ENCODE measurements at places on chromosomes 11 and 22.

- peak; percentile 98 for DNase-seq
These were observed 16.4 kb upstream of the UPK3A start for GRCh38 chr22:45268167-45268957.

GRCh38 chr11:97506076-97506759 is 1116.4 kb downstream of the JRKL start:
- DNase-seq, result no peak

DNA sequence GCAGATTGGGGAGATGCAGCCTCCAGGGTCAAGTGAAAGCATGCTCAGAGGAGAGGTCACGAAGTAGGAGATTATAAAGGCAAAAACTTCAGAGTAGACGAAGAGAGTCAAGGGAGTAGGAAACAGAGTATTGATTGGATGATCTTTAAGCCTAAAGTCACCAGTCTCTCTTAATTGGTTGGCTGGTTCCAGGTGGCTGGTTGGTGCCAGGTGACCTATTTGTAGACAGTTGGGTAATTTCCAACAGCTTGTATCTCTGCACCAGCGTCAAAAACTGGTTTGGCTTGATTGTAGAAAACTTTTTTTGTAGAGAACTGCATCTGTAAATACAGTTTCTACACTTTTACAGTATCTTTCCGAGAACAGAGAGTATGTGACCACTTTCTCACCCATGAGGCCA is 75.7 kb upstream of the CCDC90B start:
- DNase-seq, result no peak

DNA sequence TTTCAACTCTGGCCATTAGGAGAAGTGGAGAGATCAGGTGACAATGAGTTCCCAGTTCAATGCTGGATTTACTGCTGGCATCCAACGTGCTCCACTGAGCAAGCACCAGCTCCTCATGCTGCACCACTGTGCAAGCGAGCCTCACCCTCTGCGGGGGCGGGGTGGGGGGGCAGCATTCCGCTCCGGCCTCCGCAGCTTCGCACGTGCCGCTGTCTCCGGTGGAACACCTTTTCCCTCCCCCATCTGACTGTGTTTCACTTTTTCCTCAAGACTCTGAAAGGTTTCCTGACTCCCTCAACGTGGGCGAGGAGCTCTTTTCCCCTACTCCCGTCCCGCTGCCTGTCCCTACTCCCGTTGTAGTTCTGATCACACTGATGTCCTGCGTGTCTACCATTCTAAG is 835 bp upstream of the RHOD start:
- DNase-seq, result no peak

DNA sequence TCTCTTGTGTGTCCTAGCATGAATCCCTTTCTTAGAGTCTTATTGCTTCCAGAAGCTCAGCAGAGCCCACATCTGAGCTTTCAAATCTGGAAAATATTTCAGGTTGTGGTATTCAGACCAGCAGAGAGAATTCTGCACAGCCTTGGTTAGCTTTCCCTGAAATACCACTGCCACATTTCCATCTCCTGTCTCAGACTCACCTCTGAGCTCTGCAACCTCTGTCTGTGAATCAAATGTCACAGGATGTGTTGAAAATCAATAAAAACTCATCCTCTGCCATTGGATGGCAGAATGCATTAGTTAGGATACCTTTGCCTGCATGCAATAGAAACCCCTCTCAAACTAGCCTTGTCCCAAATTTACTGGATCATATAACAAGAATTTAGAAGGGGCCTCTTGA is 47.7 kb downstream of the ENDOD1 start:
- no peak for DNase-seq

- peak; percentile 23 for DNase-seq
These were observed 584.0 kb downstream of the KCNA4 start for GRCh38 chr11:29432719-29433325.

- DNase-seq, result no peak
These were observed 869.2 kb downstream of the TBC1D22A start for GRCh38 chr22:47631571-47632102.

DNA sequence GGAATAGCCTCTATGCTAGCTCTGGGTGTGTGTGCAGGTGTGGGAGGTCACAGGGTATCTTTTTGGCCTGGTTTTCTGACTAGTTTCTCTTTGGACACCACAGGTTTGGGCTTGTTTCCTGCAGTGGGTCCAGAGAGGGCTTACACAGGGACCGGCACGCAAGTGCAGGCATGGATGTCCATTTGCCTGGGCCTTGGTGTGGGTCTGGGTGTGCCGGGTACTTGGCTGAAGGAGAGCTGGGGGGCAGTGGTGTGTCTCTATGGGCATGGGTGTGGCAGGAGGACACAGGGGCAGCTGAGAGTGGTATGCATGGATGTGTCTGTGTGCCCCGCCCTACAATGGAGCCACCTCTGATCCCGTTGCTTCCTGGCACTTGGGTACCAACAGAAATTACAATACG is 7.5 kb upstream of the KCNJ11 start:
- no peak for DNase-seq

DNA sequence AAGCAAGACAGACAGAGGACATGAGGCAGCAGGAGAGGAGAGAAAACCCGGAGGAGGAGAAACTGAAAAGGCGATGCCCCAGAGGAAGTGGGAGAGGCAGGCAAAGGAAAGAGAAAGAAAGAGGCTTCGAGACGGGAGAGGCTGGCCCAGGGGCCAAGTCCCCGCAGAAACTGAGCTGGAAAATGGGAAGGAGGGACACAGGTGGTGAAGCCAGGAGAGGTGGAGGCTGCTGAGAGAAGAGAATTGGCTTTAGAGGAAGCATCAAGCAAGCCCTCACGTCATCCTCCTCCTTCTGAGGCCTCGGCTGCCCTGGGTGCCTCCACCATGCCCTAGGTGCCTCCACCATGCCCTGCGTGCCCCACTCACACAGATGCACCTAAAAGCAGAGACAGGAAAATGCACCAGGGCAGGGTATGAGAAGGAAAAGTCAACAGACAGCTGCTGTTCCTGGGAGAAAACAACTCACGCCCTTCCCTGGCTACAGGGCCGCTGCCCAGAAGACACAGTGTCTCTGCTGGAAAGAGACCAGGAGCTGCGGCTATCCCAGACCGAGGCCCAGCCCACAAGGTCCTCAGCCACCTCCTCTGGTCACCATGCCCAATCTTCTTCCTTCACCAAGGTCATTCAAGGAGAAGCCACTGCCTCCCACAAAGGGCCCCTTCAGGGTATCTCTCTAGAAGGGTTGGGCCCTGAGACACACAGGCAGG is 14.3 kb downstream of the FXYD6 start:
- no peak for DNase-seq

- DNase-seq, result peak; percentile 91
These were observed 138.2 kb downstream of the NECTIN1 start for GRCh38 chr11:119590651-119591351.

DNA sequence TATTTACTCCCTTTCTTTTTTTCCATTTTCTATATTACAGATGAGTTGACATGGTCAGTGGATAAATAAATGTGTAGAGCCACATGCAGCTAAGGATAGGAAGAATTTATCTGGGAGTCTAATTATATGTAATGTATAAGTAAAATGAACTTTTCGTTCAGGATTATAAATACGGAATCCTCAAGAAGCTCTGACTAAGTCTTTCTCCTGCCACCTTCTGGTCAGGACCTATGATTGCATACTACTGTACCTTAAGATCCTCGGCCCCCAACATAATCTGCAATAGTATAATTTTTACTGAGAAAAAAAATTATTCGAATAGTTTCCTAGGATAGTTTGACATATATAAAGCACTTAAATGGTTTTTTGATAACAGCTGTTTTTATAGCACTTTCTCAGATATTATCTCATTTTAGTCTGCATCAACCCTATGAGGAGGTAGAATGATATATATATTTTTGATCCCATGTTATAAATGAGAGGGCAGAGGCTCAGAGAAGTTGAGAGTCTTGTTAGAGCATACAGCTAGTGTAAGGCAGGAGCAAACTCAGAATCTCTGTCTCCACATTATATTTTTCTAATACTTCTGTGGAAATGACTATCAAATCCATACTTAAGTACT is 36.1 kb downstream of the CCDC90B start:
- DNase-seq, result peak; percentile 31

DNA sequence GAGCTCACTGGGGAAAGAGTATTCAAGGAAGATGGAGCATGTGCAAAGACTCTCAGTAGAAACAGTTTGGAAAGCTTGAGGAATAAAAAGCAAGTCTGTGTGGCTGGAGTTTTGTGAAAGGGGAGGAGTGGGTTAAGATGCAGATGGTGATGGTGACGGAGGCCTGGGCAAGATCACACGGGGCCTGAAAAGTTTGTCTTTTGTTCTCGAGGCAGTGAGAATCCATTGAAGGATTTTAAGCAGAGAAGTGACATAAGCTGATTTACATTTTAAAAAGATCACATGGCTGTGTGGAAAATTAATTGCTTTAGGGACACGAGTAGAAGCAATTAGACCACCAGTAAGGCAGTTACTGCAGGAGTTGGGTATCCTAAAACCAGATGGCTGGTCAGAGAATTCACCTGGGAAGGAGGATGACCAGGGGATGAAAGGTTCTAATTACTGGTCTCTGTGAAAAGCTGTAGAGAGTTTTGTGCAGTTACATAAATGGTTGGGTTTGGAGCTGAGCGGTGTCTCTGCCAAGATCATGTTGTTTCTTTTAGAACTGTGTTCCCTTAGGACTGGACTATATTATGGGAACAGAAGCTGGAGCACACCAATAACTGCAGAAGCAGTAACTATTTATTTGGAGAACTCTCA is 7.1 kb downstream of the RRP8 start:
- DNase-seq, result no peak

DNA sequence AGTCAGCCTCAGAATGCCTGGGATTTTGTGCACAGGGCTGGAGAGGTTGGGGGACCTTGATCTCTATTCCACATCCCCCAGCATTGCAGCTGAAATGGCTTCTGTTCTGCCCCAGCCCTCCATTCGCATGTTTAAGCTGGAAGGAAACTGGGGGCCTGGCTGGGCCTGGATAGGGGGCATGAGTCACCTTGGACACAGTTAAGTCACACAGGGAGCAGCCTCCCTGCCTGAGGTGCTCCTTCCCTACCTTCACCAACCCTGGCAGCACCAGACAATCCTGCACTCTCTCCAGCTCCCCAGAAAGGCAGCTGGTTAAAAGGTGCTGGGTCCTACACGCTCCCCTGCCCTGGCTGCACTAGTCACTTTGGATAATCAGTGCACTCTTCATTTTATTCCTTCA is 763 bp downstream of the SMIM45 start:
- DNase-seq, result no peak

DNA sequence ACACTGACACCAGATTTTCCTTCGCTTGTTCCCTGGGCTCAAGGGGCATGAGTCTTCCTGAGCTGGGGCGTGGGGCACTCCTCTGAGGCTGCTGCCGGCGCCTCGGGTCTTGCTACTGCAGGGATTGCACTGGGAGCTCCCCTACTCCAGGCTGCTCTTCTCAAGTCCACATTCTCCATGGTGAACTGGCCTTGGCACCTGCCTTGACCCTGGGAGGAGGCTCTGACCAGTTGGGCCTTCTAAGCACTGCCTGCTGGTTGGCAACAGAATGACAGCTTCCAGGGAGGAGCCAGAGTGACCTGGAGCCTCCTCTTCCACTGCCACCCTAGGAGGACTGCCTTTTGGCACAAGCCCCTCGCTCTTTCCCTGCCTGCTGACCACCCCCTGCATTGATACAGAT is 9.5 kb downstream of the FREY1 start:
- DNase-seq, result no peak

- no peak for DNase-seq
These were observed 31.6 kb downstream of the BRSK2 start for GRCh38 chr11:1421291-1421690.

GRCh38 chr11:88206751-88207150 is 31.5 kb upstream of the RAB38 start:
- peak; percentile 63 for DNase-seq

Measured in mesendoderm (in vitro differentiated cells).